Activated T-helper 1 cell treated with anti-CD3 and anti-CD28 coated beads, Interleukin-2, amount 50 U/mL, for 16 hours (primary cell): ENCODE measurements at places on chromosomes 16 and 17.

GRCh38 chr17:44900894-44901293 is 1.6 kb upstream of the EFTUD2 start:
- DNase-seq: no peak

DNA sequence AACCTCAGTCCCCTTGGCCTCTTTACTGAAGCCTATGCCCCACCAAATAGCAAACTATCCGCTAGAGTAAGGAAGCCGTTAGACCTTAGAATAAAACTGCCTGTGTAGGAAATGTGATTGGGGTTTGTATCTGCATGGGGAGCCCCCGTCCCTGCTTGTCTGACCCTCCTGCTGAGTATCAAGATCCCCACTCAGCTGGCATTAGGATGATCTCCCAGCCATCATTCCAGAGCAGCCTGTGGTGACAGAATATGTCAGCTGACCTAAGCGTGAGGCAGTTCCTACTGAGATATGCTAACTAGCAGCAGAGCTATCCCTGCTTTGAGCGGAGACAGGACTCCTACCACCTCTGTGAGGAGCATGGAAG is 645 bp upstream of the GFOD2 start:
- no peak for DNase-seq

DNA sequence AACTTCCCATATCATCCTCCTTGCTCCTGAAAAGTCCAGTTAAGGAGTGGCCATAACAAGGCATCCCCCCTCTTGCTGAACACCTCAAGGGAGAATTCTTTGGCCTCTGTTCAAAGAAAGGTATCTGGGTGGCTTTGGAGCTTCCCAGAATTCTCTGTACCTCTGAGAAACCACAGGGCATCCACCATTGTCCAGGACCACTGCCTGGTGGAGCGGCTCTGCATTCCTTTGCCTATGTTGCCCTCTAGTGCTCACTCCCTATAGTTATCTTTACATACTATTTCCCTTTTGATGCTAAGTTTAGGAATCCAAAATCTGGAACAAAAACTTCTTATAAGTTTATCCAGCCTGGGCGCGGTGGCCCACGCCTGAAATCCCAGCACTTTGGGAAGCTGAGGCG is 30.3 kb downstream of the CHD9NB start:
- no peak for DNase-seq

GRCh38 chr16:84013787-84014569 is 28.6 kb downstream of the SLC38A8 start:
- peak; percentile 6 for DNase-seq

GRCh38 chr16:11377154-11377553 is 31.9 kb downstream of the RMI2 start:
- no peak for DNase-seq

- DNase-seq: no peak
Measured at GRCh38 chr16:7601100-7601499, 268.5 kb downstream of the RBFOX1 start.
